A673 (cell line): ENCODE measurements at places on chromosomes 7 and 10. TPM values are rescaled to one million over a fixed set of nuclear protein-coding genes. Genes with fewer than 3 reads are reported as not detected.

- peak overlapping the region; percentile 11 for H3K4me3 ChIP-seq
- H3K36me3 ChIP-seq, result no peaks in the 10 kb centered on the region
- peak overlapping the region; percentile 78 for H3K27ac ChIP-seq
- peaks cover 42% of the 10 kb centered on the region for H3K4me1 ChIP-seq
Measured at GRCh38 chr10:29646238-29646902, 11.6 kb upstream of the SVIL start.

Gene MACC1
- not detected in 2 replicates for total RNA-seq

- no peak overlapping the region for H3K4me3 ChIP-seq
- no peaks in the 10 kb centered on the region for H3K36me3 ChIP-seq
- no peak for DNase-seq
- H3K27me3 ChIP-seq, result no peaks in the 10 kb centered on the region
- H3K27ac ChIP-seq, result no peak overlapping the region
- no peaks in the 10 kb centered on the region for H3K4me1 ChIP-seq
Measured at GRCh38 chr10:101848408-101848807, 4.8 kb upstream of the KCNIP2 start.

Gene MMP21
- total RNA-seq, result not detected in 2 replicates

GRCh38 chr10:59037018-59037389 is 139.4 kb upstream of the PHYHIPL start:
- H3K4me3 ChIP-seq, result no peak overlapping the region
- H3K36me3 ChIP-seq, result no peaks in the 10 kb centered on the region
- no peaks in the 10 kb centered on the region for H3K27me3 ChIP-seq
- H3K4me1 ChIP-seq, result no peaks in the 10 kb centered on the region
- no peak overlapping the region for H3K27ac ChIP-seq

DNA sequence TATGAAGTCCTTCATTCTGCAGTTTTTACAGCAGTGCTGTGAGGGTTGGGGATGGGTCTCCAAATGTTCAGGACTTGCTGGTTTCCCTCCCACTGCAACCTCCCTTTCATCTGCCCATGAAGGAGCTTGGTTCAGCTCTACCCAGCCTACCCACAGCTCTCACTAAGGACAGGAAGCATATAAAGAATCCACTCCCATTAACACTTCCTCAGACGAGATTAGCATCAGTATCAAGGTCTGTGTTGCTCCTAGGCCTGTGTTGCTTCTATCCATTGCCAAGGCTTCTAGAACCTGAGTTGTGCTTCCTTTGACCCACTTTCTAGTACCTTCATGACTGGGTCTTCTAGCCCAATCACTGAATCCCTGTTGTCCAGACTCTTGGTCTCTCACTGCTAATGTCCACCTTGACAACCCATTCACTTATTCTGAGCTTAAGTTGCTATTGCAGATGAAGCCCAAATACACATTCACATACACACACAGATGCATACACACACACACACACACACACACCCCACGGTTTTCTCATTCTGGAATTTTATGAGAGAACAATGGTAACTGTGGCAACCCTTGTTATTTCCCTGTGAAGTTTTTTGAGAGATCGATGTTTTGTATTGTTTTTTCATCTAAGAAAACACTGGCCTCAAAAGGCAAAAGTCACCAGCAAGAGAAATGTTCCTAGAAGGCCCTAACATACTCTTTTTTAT is 248.1 kb downstream of the MTERF1 start:
- H3K36me3 ChIP-seq, result no peaks in the 10 kb centered on the region
- no peak overlapping the region for H3K27ac ChIP-seq
- no peak overlapping the region for H3K4me3 ChIP-seq
- DNase-seq, result peak; percentile 52

DNA sequence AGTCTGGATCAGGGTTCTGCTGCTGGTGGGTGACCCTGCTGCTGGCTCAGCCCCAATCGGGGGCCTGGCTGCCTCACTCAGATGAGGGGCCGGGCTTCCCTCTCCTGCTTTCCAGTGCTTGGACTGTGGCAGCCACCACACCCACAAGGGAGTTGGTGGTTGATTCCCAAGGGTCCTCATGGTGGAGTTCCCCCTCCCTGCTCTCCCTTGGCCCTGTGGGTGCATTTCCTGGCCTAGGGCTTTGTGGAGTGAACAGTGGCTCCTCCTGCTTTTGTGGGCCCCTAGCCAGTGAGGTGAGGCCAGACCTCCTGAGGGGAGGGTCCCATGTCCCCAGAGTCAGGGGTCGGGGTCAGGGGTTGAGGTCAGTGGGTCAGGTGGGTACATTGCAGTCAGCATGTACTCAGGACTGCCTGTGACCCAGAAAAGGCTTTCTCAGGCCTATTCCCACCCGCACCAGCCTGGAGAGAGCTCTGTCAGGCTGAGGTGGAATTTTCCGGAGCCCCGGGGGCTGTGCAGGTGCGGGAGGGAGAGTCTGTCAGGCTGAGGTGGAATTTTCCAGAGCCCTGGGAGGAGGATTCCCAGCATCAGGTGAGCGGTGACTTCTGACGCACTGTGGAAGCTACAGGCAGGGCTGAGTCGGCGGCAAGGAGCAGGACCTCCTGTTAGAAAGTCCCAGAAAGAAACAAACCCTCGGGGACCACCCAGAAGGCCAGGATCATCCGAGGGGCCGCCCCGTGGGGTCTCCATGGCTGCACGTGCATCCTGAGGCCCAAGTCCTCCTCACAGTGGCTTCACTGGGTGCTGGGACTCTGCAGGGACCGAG is 94.4 kb upstream of the INSIG1 start:
- H3K4me1 ChIP-seq, result peaks cover 17% of the 10 kb centered on the region
- no peaks in the 10 kb centered on the region for H3K27me3 ChIP-seq
- H3K4me3 ChIP-seq, result no peak overlapping the region
- H3K36me3 ChIP-seq, result no peaks in the 10 kb centered on the region
- H3K27ac ChIP-seq, result no peak overlapping the region

- no peak overlapping the region for H3K27ac ChIP-seq
- no peak overlapping the region for H3K4me3 ChIP-seq
- H3K4me1 ChIP-seq, result peaks cover 41% of the 10 kb centered on the region
- H3K27me3 ChIP-seq, result no peaks in the 10 kb centered on the region
Measured at GRCh38 chr10:119807960-119808697, 64.5 kb downstream of the MCMBP start.

- H3K27ac ChIP-seq, result no peak overlapping the region
- no peak for DNase-seq
- no peaks in the 10 kb centered on the region for H3K27me3 ChIP-seq
- peaks cover 13% of the 10 kb centered on the region for H3K4me1 ChIP-seq
- peaks cover 5% of the 10 kb centered on the region for H3K36me3 ChIP-seq
Measured at GRCh38 chr7:121397361-121397760, 1.3 kb upstream of the FAM3C start.

GRCh38 chr7:18855796-18856195 is 261.6 kb downstream of the TWIST1 start:
- H3K27me3 ChIP-seq, result no peaks in the 10 kb centered on the region
- no peaks in the 10 kb centered on the region for H3K36me3 ChIP-seq
- no peak overlapping the region for H3K27ac ChIP-seq
- no peaks in the 10 kb centered on the region for H3K4me1 ChIP-seq
- H3K4me3 ChIP-seq, result no peak overlapping the region

Gene GPRIN2
- total RNA-seq, result not detected in 2 replicates

GRCh38 chr10:93859049-93859655 is 34.6 kb upstream of the SLC35G1 start:
- peak; percentile 33 for DNase-seq
- peaks cover 7% of the 10 kb centered on the region for H3K4me1 ChIP-seq
- no peaks in the 10 kb centered on the region for H3K27me3 ChIP-seq
- no peak overlapping the region for H3K27ac ChIP-seq
- no peaks in the 10 kb centered on the region for H3K36me3 ChIP-seq
- no peak overlapping the region for H3K4me3 ChIP-seq

Gene GGCT
- 63.5 and 66.0 TPM in 2 replicates for total RNA-seq

Gene HOXA5
- total RNA-seq, result not detected in 2 replicates

Gene SNCG
- total RNA-seq, result not detected in 2 replicates

Gene ATP6V0E2
- total RNA-seq, result 50.1 and 51.9 TPM in 2 replicates

DNA sequence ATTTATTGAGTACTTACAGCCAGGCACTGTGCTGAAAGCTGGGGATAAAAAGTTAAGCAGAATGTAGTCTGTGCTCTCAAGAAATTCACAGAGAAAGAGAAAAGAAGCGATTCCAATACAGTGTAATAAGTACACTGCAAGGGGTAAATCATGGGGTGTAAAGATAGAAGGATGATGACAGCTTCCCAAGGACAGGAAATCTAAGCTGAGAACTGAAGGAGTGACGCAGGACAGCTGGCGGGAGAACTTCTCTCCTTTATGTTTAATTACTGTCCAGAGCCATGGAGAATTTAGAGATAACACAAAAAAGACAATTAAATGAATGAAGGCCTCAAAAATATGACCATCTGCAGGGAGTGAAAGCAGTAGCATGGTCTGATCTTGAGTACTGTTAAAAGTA is 34.8 kb downstream of the C7orf33 start:
- peak; percentile 21 for DNase-seq
- no peak overlapping the region for H3K27ac ChIP-seq
- peaks cover 21% of the 10 kb centered on the region for H3K4me1 ChIP-seq
- H3K27me3 ChIP-seq, result no peaks in the 10 kb centered on the region
- H3K4me3 ChIP-seq, result no peak overlapping the region
- H3K36me3 ChIP-seq, result no peaks in the 10 kb centered on the region

DNA sequence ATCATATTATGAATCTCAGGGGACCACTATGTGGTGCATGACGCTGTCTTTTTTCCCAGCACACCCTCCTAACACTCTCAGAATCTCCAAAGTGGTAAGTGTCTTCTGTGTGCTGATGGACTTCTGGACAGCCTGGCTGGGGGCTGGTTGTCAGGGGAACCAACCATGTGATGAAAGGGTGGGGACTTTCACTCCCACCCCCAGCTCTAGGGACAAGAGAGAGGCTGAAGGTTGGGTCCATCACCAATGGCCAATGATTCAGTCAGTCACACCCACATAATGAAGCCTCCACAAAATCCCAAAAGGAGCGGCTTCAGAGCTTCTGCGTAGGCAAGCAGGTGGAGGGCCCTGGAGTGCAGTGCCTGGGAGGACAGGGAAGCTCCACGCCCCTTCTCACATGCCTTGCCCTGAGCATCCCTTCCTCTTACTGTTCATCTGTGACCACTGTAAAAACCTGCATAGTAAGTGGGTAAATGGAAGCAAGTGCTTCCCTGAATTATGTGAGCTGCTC is 44.6 kb downstream of the RASGEF1A start:
- no peaks in the 10 kb centered on the region for H3K4me1 ChIP-seq
- no peak overlapping the region for H3K4me3 ChIP-seq
- H3K27ac ChIP-seq, result no peak overlapping the region
- DNase-seq, result no peak
- no peaks in the 10 kb centered on the region for H3K36me3 ChIP-seq
- no peaks in the 10 kb centered on the region for H3K27me3 ChIP-seq

DNA sequence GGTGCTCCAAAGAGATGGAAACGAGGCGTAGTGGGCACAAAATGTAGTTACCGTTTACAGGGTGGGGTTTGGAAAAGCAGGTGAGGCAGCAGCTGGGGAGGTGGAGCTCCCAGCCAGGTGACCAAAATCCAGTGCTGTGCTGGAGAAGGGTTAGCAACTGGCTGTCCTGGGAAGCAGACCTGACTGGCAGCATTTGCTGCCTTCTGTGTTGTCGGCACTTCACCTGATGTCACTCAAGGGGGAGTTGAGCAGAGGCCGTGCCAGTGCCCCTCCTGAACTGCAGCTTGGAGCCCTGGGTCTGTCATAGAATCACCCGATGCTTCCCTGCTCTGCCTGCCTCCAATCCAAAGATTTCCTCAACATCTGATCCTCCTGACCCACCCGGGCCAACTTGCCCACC is 12.8 kb downstream of the GCK start:
- no peak for DNase-seq
- H3K27me3 ChIP-seq, result no peaks in the 10 kb centered on the region
- H3K27ac ChIP-seq, result no peak overlapping the region

Gene PON2
- total RNA-seq, result 66.6 and 67.6 TPM in 2 replicates

- no peaks in the 10 kb centered on the region for H3K36me3 ChIP-seq
- no peak for DNase-seq
- H3K4me3 ChIP-seq, result no peak overlapping the region
- no peak overlapping the region for H3K27ac ChIP-seq
Measured at GRCh38 chr7:17056491-17057142, 174.8 kb upstream of the AGR3 start.

DNA sequence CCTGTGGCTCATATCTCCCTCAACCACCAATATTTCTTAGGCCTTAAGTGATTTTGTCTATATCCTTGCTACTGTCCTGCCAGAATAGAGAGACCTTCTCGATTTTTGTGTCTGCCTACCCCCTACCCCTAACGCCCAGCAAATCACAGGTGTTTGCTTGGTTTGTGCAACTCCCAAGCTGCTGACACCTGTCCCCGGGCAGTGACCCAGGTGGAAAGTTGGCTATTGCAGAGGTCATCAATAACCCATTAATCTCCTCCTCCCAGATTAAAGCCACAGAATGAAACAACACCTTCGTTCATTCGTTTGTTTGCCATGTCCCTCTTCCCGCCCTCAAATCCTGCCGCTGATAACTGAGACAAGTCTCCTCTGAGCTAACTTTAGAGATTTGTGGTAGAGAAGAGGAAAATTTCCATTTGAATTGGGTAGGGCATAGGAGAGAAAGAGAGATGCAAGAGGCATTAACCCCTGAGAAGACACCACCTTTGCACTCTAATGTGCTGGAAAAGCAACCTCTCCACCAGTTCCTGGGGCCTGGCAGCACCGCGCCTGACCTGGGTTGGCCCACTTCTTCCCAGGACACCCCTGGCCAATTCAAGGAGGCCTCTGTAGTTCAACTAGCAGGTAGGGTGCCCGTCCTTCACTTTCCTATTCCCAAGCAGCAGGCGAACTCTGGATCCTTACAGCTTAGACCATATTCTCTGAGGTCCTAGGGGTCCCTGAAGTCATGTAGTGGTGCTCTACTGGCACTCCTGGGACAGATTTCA is 3.0 kb downstream of the NEUROG3 start:
- H3K36me3 ChIP-seq, result no peaks in the 10 kb centered on the region
- H3K27me3 ChIP-seq, result peaks cover 94% of the 10 kb centered on the region
- H3K4me1 ChIP-seq, result no peaks in the 10 kb centered on the region
- H3K27ac ChIP-seq, result no peak overlapping the region

Gene GRID2IP
- total RNA-seq, result 0.13 TPM in 1 of 2 replicates, not detected in the other

GRCh38 chr7:55071411-55072175 is 52.8 kb downstream of the EGFR start:
- no peaks in the 10 kb centered on the region for H3K27me3 ChIP-seq
- H3K36me3 ChIP-seq, result no peaks in the 10 kb centered on the region
- no peak overlapping the region for H3K27ac ChIP-seq
- H3K4me1 ChIP-seq, result no peaks in the 10 kb centered on the region
- no peak overlapping the region for H3K4me3 ChIP-seq
- no peak for DNase-seq

DNA sequence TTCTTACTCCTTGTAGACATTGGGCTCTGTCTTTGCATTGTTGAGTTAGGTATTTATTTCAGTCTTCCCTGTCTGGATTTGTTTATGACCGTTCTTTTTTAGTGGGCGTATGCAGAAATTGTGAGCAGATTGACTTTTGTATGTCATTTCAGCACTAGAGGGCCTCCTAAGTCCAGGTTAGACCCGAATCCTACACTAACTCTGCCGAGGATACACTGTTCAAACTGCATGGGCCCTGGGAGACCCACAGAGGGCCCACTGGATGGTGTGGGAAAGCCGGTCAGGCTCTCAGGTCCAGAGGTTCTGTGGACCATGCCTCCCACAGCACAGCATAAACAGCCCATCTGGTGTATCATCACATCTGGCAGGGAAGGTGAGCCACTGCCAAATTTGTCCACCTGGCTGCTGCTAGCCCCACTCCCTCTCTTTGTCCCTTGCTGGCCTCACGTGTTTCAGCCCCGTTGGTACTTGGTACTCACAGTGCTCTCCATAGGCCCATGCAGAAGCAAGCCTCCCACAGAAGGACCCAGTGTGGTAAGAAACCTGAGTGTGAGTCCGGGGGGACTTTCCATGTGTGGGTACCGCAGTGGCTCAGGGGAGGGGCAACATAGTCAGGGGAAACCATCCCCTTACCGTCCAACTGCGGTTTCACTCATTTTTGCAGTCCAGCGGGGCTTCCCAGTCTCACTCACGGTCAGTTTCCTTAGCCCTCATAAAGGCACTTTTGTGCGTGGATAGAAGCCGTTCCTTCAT is 112.8 kb downstream of the APBB1IP start:
- H3K27me3 ChIP-seq, result no peaks in the 10 kb centered on the region
- H3K27ac ChIP-seq, result no peak overlapping the region
- no peaks in the 10 kb centered on the region for H3K4me1 ChIP-seq
- H3K4me3 ChIP-seq, result no peak overlapping the region
- DNase-seq, result peak; percentile 36
- H3K36me3 ChIP-seq, result no peaks in the 10 kb centered on the region
